ENCODE measurements at places on chromosomes 3 and 15.

DNA sequence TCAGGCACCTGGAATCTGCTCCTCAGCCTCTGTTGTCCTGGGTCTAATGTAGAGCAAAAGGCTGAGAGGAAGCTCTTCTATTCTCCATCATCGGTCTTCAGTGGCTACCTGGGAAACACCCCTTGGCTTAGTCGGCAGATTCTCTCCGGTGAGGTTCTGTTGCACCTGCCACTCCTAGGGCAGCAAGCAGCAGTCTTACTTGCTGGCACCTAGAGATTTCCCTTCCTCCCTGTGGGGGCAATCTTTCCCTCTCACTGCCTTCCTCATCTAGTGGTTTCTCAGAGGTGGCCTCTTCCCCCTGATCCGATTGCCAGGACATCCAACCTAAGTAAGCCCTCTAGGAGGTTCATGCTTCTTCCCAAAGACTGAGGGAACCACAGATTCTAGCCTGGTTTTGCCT is 60.8 kb downstream of the PLS1 start:
- no peaks in the 10 kb centered on the region for H3K4me1 ChIP-seq
- no peaks in the 10 kb centered on the region for H3K36me3 ChIP-seq
- H3K27ac ChIP-seq, result no peak overlapping the region

GRCh38 chr3:75061806-75062205 is 447.3 kb upstream of the CNTN3 start:
- H3K36me3 ChIP-seq, result no peaks in the 10 kb centered on the region
- H3K27ac ChIP-seq, result no peak overlapping the region
- DNase-seq, result no peak
- H3K27me3 ChIP-seq, result no peaks in the 10 kb centered on the region
- no peaks in the 10 kb centered on the region for H3K4me1 ChIP-seq

DNA sequence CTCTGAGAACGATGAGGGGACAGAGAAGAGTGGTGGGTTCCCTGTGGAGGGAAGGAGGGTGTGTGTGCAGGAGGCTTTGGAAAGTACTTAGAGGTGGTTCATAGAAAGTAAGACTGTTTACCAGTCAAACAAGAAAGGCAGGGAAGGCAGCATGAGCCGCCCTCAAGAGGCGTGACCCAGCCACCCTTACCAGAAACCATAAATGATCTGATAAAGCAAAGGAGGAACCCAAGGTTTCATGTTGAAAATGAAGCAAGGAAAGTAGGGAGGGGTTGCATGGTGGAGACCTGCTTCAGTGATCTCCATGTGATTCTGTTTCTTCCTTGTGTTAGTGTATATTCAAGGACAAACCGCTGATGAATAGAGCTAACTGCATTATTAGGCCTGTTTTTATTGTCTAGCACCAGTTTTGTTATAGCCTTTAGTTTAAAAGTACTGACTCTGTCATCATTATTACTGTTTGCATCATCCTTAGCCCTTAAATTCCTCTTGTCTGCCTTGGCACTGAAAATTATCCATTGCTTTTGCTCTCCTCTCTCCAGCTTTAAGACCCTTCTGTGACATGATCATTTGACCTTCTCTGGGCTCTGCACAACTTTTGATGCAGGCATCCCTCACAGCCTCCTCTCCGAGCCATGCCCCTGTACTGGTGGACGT is 96.1 kb downstream of the STAC start:
- DNase-seq, result no peak
- H3K4me3 ChIP-seq, result no peak overlapping the region
- H3K27me3 ChIP-seq, result no peaks in the 10 kb centered on the region
- H3K36me3 ChIP-seq, result no peaks in the 10 kb centered on the region

DNA sequence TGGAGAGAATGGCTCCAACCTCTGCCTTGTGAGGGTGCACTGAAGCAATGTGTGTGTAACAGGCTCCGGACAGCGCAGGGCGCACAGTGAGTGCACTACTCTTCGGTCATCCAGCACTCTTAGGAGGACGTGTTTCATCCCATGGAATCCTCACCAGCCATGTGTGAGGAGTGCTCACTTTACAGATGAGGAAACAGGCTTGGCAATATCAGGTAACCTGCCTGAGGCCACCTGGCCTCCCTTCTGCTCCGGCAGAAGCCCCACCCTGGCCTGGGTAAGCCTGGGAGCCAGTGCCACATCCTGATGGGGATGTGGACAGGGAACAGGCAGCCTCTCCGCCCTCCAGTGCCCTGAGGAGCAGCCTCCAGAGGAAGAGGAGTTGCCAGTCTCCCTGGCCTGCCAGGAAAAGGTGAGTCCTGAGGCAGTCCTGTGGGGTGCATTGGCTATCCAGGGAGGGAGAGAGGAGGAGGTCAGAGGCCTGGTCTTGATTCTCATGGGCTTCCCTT is 39.4 kb upstream of the LIMD1 start:
- no peak overlapping the region for H3K4me3 ChIP-seq
- peaks cover 2% of the 10 kb centered on the region for H3K36me3 ChIP-seq
- H3K27me3 ChIP-seq, result no peaks in the 10 kb centered on the region
- no peak overlapping the region for H3K27ac ChIP-seq
- DNase-seq, result no peak
- no peaks in the 10 kb centered on the region for H3K4me1 ChIP-seq

DNA sequence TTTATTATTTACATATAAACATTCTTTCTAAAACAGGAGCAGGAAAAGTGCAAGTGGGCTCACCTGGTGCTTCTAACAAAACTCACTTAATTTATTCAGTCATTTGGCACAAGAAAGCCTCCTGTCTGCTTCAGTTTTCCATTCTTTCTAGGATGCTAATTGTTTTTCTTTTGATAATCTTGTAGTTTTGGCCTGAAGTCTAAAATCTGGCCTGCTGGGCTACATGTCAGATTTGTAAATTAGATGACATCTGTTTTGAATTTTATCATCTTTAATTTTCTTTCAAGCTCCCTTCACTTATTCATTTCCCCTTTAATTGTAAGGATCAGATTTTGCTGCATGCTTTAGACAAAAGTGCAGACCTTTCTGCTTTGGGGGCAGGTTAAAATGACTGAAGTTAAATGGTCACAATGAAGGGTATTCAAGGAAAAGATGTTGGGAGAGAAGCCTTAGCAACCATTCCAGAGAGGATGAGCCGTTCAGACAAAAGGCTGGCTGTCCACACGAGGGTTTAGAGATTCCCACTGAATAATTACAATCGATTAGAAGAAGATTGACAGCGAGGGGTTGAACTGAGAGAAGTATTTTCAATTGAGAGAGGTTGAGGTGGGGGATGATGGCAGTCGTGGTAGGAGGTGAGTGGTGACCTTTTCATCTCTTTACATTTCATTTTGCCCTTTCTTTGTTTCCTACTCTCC is 59.9 kb upstream of the PTX3 start:
- H3K27ac ChIP-seq, result no peak overlapping the region
- H3K27me3 ChIP-seq, result no peaks in the 10 kb centered on the region
- no peaks in the 10 kb centered on the region for H3K4me1 ChIP-seq

DNA sequence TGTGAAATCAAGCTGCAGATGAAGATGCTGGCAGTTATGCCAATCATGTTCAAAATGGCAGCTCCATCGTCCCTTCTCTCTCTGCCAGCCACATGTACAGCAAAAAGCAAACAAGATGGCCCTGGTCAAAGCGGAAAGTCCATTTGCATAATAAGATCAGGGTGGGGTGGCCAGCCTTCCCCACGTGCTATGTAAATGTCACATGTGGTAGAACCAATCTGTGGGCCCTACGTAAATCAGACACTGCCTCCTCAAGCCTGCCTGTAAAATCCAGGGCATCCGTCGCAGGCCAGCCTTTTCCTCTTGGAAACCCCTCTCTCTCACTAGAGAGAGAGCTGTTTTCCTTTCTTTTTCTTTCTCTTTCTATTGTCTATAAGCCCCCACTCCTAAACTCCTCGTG is 243.5 kb upstream of the KBTBD8 start:
- H3K27me3 ChIP-seq, result no peaks in the 10 kb centered on the region
- no peaks in the 10 kb centered on the region for H3K4me1 ChIP-seq
- H3K27ac ChIP-seq, result no peak overlapping the region
- no peak overlapping the region for H3K4me3 ChIP-seq

DNA sequence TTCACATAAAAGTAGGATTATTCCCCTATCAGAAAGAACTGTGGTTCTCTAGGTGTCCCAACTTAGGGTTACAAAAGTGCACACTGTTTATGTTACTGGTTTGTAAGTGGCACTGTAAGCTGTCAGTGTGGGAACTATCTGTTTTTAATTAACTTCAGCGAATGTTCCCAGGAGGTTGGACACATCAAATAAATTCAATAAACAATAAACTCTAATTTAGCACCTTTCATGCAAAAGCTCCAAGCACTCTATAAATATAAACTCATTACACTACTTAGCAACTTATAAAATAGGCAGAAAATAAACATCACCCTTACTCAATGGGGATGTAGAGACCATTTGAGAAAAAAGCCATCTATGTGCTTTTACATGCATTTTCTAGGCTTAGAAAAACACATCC is 168.4 kb upstream of the SLC2A2 start:
- H3K27ac ChIP-seq, result no peak overlapping the region
- no peak overlapping the region for H3K4me3 ChIP-seq
- no peaks in the 10 kb centered on the region for H3K27me3 ChIP-seq
- no peak for DNase-seq
- H3K36me3 ChIP-seq, result peaks cover 11% of the 10 kb centered on the region

- no peak overlapping the region for H3K4me3 ChIP-seq
- H3K36me3 ChIP-seq, result no peaks in the 10 kb centered on the region
- H3K27ac ChIP-seq, result no peak overlapping the region
- DNase-seq, result no peak
Observed at GRCh38 chr3:118912188-118912587, 122.5 kb downstream of the IGSF11 start.

GRCh38 chr15:75720787-75721479 is 8.3 kb upstream of the CSPG4 start:
- H3K4me3 ChIP-seq, result no peak overlapping the region
- no peak overlapping the region for H3K27ac ChIP-seq
- H3K4me1 ChIP-seq, result peaks cover 7% of the 10 kb centered on the region

DNA sequence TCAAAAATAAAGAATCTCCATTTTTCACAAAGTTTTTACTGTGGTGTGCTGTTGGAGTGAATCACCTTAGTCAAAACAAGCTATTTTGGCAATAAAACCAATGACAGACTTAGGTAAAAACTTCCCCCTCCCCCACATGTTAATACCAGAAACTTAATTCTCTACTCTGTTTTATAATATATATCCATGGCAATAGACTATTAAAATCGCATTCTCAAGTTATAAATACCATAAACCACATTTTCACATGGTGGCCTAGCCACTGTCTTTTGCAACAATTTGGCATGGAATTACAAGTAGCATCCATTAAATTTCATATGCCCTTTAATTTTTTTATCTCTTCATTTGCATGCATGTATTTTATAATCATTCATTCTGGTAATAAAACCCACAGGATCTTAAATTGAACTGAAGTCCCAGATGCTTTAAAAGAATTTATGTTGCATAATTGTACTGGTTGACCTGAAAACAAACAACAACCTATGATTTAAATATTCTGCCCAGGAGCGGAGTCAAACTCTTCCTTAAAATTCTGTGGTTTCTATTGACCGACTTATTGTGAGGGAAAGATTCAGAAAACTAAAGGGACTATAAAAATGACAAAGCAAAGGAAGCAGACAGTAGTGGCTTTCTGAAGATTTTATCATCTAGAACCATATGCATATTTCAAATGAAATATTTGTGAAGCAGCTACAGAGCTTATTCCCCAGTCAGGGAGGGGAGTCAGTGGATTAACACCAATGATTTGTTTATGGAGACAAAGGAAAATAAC is 229.0 kb upstream of the TBL1XR1 start:
- peaks cover 17% of the 10 kb centered on the region for H3K4me1 ChIP-seq
- DNase-seq, result no peak
- H3K27me3 ChIP-seq, result no peaks in the 10 kb centered on the region
- H3K27ac ChIP-seq, result peak overlapping the region; percentile 58

GRCh38 chr3:35651851-35652250 is 12.5 kb downstream of the ARPP21 start:
- no peaks in the 10 kb centered on the region for H3K27me3 ChIP-seq
- H3K36me3 ChIP-seq, result no peaks in the 10 kb centered on the region
- H3K4me1 ChIP-seq, result no peaks in the 10 kb centered on the region
- H3K27ac ChIP-seq, result no peak overlapping the region

GRCh38 chr15:66905954-66906353 is 159.4 kb upstream of the SMAD3 start:
- no peaks in the 10 kb centered on the region for H3K36me3 ChIP-seq
- no peak overlapping the region for H3K27ac ChIP-seq
- no peaks in the 10 kb centered on the region for H3K4me1 ChIP-seq
